CD4-positive, alpha-beta T cell treated with Interleukin-6 at 100 ng/mL for 8 hours (primary cell): ENCODE measurements at places on chromosomes 3 and 15.
A peak's percentile ranks its signal among the peaks of the same experiment; 100 is the strongest.

- DNase-seq = no peak
These were observed 595 bp downstream of the PDCD7 start for GRCh38 chr15:65132878-65133547.

DNA sequence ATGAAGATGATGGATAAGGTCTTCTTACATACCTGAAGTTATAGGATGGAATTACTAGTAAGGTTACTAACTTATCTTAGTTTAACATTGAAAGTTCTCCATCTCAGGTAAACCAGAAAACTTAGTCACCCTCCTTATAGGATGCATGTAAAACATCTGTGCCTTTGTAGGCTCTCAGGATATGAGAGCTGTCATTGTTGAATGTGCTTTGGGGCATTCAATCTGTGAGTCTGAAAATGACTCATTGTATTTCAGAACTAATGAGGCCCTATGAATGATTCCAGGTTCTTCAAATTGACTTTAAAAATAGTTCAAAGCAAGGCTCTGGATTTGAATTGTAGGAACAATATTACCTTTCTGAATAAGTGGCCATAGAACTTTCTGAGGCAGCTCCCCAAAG, 237.7 kb upstream of the AZI2 start:
- no peak for DNase-seq

DNA sequence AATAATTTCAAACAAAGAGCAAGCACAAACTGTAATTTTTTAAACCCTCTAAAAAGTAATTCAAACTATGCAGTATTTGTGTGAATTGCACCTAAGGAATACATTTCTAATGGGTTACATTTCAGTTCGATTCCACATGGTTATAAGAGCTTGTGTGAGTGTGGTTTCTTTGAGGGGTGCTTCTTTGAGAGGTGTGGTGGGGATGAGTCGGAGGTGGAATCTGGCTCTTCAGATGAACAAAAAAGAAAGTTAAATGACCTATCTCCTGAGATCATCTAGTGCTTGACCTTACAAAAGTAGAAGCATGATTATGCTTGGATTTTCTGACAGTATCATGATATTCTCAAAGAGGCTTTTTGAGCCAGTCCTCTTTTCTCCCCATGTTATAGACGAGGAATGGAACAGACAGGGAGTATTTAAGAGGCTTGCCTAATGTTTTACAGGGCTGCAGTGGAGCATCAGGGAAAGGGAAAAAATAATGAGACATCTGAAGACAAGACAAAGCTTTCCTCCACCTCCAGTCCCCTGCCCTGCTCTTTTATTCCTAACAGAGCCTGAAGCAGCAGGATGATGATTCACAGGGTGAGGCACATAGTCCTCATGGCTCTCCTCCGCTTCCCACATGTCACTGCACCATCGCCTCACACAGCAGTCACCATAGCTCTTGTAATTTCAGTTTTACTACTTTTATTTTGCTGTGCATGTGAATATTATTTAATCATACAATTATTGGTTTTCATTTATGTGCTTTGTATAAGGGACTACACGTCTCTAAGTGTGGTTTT, 82.0 kb downstream of the LYSMD4 start:
- DNase-seq = no peak

DNA sequence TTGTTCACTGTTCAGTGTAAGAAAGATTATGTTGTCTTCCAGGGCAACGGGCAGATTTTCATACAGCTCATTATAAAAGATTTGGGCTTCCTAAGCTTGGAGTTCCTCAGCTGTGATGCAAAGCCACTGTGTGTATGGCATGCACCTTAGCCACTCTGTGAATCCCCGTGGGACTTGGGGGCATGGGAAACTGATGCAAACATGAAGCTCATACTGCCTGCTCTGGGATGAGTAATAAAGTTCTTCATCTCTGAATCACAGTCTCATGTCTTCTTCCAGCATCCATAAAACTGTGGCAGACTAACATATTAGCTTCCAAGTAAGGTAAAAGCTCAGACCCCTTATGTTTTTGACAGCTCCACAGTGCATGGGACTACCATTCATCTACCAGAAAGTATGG, 154.3 kb upstream of the RORA start:
- DNase-seq = no peak

DNA sequence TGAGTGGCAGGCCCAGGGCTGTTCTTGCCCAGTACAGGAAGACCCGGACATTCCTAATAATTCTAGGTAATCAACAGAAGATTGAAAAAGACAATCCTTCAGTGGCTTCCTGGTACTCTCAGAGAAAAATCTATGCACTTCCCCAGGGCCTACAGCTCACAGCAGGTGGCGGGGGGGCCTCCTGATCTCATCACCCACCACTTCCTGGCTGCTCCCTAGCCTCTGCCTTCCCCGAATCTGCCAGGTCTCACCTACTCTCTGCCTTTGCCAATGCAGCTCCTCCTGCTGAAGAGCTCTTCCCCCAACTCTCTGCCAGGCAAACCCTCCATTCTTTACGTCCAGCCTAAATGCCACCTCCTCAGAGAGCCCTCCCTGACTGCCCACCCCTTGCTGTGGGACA, 37.5 kb downstream of the EHD4 start:
- peak; percentile 85 for DNase-seq

GRCh38 chr3:131802029-131802428, 232.8 kb downstream of the CPNE4 start:
- DNase-seq = no peak

DNA sequence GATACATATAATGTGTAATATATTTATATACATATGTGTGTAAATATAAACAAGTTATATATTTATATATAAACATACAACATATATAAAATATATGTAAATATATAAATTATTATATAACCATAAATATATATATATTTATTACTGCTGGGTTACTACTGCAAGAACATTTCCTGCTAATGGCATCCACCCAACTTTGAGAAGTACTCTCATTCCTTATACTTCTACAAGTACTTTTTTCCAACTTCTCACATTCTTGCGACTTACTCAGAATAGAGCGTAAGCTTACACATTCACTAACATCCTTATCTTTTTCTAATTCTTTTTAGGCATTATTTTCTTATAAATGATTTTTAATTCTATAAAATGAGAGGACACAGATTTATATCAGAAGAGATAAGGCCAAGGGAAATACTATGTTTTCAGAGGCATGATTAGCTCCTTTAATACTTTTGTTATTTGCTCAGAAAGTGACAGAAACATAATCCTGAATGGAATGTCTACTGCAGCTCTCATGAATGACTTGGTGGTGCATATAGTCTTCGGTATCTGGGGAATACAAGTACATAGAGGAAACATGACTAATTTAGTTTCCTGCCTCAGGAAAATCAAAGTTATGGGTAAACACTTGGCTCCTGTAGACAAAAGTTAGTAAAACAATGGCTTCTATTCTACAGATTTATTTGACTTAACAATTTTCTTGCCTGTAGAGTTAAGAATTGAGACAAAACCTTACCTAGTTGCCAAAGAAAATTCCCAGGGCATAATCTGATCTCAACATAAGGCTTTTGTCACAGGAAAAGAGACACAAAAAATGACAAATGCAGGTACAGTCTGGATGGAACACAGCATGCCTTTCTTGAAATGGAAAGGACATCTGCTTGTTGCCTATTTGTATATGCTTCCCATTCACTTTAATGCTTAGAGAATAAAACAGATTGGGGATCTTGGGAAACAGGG, 453.9 kb downstream of the SQOR start:
- no peak for DNase-seq

GRCh38 chr3:126098391-126098858, 14.5 kb upstream of the SLC41A3 start:
- DNase-seq = no peak

DNA sequence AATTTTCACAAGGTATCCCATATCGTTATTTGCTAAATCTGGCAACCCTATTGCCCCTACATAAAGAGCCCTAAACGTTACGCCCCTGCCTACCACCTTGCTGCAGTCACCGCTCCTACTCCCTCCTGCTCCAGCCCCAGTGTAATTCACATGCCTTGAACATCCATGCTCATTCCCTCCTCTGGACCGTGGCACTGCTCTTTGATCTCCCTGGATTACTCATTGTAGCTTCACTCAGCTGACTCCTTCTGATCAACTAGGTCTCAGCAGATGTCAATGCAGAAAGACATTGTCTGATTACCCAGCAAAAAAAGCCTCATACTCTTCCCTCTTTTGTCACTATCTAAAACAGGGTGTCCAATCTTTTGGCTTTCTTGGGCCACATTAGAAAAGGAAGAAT, 40.7 kb upstream of the KBTBD8 start:
- no peak for DNase-seq

DNA sequence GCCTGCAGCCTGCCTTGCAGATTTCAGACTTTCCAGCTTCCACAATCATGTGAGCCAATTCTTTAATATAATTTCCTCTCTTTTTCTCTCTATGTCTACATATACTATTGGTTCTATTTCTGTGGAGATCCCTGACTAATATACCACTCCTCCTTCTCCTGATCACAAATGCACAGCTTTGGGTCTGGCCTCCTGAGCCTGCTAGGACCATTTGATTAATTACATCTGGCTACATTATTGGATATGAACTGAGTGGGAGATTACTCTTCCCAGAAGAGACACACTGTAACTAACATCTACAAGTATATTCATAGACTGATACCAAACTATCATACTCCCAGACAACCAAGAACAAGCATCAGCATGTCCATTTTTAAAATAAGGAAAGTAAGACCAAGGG, 188.9 kb upstream of the LMCD1 start:
- DNase-seq = no peak

DNA sequence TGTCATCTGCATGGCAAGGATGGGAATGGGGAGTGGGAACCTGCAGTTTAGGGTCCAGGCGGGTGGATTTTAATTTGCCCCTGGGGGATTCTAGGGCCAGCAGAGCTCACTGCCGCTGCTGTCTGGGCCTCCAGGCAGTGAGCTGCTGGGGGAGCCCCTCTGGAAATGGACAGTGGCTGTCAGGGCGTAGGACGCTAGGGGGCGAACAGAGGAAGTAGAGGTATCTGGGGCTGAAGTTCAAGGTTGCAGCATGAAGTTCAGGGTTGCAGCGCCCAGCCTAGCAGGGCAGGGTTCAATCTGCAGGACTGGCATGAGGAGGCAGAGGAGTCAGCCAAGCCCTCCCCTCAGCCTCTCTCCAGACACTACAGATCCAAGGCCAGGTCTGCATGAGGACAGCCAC, 49.5 kb downstream of the APBA2 start:
- DNase-seq = peak; percentile 22

- DNase-seq = no peak
These were observed 144.2 kb upstream of the ANKRD28 start for GRCh38 chr3:15941958-15942357.

DNA sequence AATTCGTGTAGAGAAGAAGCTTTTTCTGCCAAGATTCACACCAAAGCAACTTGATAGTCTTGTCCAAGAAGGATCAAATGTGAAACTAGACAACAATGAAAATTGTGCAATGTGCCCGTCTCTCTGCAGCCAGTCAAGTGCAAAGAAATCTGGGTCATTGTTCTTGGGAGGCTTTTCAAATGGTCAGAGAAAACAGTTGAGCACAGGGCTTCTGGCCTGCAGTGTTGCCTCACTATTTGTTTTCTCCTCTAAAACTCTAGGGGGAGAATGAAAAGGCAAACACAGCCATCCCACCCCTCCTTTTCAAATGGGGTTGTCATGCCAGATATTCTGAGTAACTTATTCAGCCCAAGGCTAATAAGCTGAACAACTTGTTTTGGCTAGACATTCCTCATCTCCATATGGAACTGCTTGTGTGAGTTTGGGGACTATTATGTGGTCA, 417.6 kb upstream of the CDIN1 start:
- DNase-seq = no peak

- DNase-seq = no peak
These were observed 46.8 kb downstream of the WDR76 start for GRCh38 chr15:43873651-43874050.

DNA sequence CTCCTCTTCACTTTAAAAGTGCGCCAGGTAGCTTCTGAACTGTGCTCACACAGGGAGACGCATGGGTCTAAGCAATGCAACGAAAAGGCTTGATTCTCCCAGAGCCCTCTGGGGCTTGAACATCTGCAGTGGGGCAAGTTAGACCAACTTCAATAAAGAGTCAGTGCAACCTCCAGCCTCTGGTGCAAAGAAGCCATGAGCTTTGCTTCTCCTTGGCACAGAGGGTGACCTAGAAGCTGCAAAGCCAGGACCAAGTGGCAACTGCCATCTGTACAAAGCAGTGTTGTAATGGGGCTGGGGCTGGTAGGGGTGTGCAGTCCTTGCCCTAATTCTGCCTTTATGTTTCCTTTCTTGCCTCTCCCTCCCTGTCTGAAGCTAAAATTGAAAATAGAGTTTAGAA, 219.0 kb upstream of the CD96 start:
- no peak for DNase-seq

- DNase-seq = no peak
These were observed 17.1 kb downstream of the BLOC1S6 start for GRCh38 chr15:45604326-45604725.

DNA sequence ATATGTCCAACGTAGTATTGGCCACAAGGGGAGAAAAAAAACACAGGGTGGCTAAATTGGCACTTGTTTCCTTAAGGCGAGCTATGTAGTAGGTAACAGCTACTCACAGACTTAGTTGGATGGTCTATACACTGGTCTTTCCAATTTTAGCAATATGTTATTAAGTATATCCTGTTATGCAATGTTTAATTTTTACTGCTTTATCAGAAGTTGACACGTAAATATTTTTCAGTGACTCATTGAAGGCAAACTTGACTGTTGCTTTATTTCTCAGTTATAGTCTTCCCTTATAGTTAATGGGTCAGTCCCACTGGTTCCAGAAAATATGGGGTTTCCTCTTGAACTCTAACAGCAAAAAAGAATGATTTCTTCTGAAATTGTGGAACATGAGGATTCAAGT, 46.5 kb downstream of the ADPGK start:
- no peak for DNase-seq

GRCh38 chr3:186544281-186544680, at the start of gene CRYGS:
TSS of gene CRYGS (minus strand) at chr3:186544380. CDS start at chr3:186544326, 54 bp downstream.
- DNase-seq = no peak

GRCh38 chr15:52680041-52680391, 828 bp upstream of the ATOSA start:
- no peak for DNase-seq

DNA sequence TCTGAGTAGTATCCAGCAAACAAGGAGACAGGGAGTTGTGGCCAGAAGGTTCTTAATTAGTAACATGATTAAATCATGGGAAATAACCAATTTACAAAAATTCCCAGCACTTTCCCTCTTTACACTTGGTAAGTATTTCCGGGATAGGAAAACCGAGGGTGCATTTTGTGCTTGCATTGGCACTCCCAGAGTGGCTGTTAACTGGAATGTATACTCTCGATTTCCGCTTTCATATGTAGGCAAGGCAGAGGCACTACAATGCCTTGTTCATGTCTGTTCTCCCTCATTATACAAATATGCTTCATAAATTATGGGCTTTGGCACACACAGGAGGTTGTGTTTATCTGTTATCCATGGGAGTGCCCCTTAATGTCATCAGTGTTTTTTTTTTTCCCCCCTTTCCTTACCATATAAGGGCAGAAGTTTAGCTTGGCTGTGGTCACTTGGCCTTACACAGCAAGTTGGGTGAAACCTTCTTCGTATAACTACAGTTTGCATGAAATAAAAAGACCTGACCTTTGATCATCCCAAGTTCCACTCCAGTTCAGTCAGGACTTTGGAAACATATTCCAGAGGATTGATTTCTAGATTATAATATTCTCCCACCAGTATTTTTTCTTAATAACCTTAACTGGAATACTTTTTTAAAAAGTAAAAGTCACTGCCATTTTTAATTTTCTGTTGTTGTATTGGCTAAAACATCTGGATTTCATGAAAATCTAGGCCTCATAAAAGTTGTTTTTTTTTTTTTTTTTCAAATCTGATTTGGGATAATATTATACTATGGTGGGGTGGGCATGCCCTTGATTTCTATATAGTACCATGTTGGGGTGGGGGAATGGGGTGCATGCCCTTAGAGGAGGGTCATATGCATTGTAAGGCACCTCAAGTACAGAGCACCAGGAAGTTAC, 8.9 kb downstream of the TPM1 start:
- DNase-seq = no peak
